ENCODE measurements at places on chromosomes 7 and 10.

DNA sequence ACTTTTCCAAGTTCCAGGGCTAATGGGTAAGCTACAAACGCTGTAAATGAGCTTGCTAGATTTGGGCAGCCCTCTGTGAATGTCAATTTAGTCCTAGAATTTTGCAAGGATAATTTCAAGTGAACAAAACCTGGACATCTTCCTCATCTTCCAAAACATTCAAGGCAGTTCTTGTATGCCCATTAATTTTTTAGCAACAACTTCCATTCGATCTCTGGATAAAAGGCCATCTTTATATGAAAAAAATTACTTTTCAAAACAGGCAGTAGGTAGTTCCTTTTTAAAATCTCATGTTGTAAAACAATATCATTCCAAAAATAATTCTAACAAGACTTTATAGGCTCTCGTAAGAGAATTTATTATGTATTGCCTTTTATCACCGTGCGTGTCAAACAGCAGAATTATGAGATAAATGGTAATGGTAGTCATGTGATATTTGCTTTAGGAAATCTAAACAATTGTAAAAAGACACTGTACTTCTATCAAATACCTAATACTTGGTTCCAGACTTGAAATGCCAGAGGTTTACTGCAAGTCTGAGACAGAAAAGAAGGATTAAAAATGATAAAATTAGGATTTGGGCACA is 143.7 kb upstream of the NRP1 start:
- no peak for DNase-seq

GRCh38 chr7:121798896-121799295 is 74.1 kb upstream of the PTPRZ1 start:
- no peak for DNase-seq

GRCh38 chr10:132627666-132628531 is 90.3 kb downstream of the INPP5A start:
- DNase-seq: no peak

DNA sequence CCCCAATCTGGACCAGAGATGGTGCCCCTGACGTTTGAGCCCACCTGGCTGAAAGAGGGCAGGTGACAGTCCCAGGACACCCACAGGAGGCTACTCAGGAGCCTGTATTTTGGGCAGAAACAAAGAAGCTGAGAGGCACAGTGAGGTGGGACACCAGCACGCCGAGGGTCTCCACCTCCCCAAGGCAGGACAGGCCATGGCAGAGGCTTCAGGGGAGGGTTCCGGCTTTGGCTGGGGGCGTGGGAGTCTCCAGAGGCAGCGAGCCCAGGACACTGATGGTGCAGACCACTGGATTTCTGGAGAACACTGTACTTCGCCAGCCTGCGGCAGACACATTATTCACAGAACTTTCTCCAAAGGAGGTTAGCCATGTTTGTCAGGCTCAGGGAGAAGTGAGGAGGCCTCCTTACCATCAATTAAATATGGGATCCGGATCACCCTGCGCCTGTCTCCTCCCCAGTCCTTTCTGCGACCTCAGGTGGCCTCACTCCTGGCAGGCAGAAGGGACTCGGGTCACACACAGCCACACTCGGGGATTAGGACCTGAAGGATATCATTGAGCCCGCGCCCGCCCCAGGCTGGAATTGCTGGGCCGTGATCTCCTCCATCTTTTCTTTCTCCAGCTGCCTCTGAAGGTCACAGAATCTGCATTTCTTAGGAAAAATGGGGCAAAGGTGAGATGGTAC is 98.3 kb downstream of the MKI67 start:
- DNase-seq: no peak

DNA sequence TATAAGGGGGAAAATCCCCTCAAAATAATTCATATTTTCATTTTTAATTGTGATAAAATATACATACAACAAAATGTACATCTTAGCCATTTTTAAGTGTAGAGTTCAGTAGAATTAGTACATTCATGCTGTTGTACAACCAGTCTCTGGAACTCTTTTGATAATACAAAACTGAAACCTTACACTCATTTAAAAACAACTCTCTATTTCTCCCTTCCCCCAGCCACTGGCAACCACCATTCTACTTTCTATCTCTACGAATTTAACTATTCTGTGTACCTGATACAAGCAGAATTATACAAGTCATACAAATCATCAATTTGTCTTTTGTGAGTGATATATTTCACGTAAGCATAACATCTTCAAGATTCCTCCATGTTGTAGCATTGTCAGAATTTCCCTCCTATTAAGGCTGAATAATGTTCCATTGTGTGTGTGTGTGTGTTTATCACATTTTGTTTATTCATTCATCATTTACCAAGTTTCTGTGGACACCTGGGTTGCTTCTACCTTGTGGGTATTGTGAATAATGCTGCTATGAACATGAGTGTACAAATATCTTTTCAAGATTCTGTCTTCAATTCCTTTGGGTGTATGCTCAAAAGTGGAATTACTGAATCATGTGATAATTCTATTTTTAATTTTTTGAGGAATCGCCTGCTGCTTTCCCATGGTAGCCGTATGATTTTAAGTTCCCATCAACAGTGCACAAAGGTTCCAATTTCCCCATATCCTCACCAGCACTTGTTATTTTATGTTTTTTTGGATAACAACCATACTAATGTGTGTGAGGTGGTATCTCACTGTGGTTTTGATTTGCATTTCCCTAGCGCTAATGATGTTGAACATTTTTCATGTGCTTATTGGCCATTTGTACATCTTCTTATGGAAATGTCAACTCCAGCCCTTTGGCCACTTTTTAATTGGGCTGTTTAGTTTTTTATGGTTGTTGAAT is 4.7 kb upstream of the EBLN1 start:
- DNase-seq: no peak

GRCh38 chr7:132784406-132784805 is 208.1 kb upstream of the PLXNA4 start:
- DNase-seq: no peak

GRCh38 chr10:124798781-124799180 is 2.8 kb upstream of the ABRAXAS2 start:
- no peak for DNase-seq

GRCh38 chr10:43671659-43672531 is 23.2 kb upstream of the ZNF32 start:
- peak; percentile 69 for DNase-seq

DNA sequence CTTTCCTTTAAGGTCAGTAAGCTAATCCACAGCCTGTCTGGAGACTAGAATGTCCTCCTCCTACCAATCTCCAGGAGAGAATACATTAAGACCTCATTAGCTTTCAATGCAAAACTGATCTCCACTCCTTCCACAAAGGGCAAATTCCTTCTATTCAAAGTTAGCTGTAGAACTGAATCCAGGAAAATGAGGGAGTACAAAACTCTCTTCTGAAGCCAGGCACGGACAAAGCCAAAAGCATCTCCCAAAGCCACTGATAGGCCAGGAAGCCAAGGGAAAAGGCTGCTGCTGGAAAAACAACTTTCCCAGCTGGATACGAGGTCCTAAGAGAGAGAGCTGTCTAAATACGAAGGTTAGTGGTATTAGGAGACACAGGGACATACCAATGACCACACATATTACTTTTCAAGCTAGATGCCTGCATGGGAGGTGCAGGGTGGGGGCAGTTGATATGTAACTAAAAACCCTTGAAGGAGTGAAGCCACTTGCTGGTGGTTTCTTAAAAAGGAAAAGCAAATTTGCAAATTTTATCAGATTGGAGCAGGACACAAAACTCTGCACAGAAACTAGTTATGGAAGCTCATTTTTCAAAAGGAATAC is 43.6 kb downstream of the MKX start:
- no peak for DNase-seq

GRCh38 chr10:33022691-33023090 is 64.7 kb upstream of the ITGB1 start:
- DNase-seq: no peak

- no peak for DNase-seq
Observed at GRCh38 chr7:75565132-75565837, 73.2 kb downstream of the SPDYE5 start.

- DNase-seq: no peak
Observed at GRCh38 chr7:157657741-157658740, 321.2 kb downstream of the DNAJB6 start.

- DNase-seq: no peak
Observed at GRCh38 chr10:127266431-127266830, 70.0 kb upstream of the INSYN2A start.

DNA sequence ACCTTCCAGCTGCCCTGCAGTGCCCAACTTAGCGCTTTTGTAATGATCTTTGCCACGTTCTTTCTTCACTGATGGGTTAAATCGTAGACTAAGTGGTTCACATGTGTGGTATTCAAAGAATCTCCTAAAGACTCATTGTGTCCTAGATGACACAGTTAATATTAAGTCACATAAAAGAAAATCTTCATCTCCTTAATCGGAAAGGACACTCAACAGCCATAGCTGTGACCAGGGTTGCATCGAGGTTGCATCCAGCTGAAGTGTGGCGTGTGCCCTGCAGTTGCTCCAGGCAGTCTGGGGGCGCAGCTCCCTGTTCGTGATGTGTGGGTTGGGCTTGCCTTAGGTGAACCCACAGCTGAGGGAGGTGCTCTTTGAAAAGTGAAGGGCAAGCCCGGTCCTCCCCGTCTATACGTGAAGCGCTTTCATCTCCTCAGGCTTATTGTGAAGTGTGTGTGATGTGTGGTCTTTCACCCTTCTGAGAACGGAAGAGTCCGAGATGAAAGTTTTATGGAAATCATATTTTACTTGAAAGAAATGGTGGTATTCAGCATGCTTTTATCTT is 122.7 kb downstream of the TRRAP start:
- DNase-seq: no peak

- no peak for DNase-seq
Observed at GRCh38 chr10:33055625-33056024, 97.6 kb upstream of the ITGB1 start.

GRCh38 chr10:59222788-59223187 is 46.3 kb downstream of the PHYHIPL start:
- DNase-seq: no peak

- peak; percentile 55 for DNase-seq
Observed at GRCh38 chr10:70331486-70332268, 47.9 kb upstream of the NPFFR1 start.

DNA sequence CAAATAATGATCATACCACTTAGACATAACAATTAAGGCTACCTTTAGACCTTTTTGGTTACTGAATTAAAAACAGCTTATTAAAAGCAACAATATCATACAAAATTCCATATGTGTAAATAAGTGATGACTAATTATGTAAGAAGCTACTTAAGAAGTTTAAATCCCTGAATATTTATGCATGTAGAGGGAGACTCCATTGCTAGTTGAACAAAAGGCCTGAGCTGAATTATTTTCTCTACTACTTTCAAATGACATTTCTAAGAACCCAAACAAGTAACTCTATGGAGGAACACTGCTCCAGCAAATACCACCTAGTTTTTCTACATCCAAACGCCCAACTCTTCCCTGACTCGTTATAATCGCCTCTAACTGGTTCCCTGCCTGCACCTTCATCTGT is 31.5 kb downstream of the EPC1 start:
- DNase-seq: no peak

DNA sequence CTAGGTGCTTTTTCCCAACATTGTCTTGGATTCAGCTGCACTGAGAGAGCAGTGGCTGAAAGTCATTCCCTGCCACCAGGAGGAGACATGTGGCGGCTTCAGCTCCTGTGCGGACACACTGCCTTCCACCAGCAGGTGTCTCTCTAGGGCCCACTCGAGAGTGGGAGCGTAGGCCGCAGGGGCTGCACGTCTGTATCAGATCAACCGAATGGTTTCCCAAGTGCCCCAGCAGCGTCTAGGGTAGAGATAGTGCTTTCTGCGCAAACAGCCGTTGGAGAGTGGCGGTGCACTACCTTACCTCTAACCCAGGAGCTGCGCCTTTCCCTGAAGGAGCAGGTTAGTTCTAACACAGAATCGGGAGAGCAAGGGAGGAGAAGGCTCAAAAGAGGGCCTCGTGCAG is 31.7 kb downstream of the PAPOLB start:
- peak; percentile 54 for DNase-seq

- no peak for DNase-seq
Observed at GRCh38 chr10:93110472-93111146, 36.9 kb downstream of the CYP26A1 start.

DNA sequence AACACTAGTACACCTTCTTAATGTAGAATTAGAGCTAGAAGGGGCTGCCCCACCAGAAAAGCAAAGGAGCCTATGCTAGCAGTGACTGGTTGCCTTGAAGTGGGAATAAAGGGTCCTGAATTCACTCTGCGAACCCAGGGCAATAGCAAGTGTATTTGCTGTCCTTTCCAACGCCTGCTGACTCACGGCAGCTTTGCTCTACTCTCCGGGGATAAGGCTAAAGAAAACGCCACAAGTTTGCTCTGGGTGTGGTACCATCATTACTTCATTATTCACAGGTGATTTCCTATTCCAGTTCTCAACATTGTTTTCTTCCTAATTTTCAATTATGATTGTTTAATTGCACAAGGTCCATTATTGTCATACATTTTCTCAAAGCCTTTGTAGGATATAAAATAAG is 220.5 kb upstream of the AOAH start:
- DNase-seq: no peak

- DNase-seq: no peak
Observed at GRCh38 chr10:49365275-49365674, 30.6 kb downstream of the DRGX start.

DNA sequence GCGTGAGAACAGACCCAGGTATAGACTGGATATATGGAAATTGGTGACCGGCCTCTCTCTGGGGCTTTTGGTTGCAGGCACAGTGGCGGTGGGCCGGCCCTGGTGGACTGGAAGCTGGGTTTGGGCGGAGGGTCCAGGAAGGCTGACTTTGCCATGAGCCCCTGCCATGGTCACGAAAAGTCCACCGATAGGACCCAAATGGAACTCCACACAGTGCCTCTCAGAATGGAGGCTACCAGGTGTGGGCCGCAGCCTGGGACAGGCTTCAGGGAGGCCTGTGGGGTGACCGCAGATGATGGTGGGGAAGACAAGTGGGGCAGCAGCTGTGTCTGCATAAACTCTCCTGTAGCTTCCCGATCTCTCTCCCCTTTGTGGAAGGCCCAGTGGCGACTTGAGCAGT is 123.2 kb downstream of the DNAJB6 start:
- no peak for DNase-seq

GRCh38 chr7:108211382-108212201 is 81.4 kb upstream of the LAMB4 start:
- no peak for DNase-seq

- no peak for DNase-seq
Observed at GRCh38 chr7:33195264-33195663, 65.9 kb downstream of the BBS9 start.

DNA sequence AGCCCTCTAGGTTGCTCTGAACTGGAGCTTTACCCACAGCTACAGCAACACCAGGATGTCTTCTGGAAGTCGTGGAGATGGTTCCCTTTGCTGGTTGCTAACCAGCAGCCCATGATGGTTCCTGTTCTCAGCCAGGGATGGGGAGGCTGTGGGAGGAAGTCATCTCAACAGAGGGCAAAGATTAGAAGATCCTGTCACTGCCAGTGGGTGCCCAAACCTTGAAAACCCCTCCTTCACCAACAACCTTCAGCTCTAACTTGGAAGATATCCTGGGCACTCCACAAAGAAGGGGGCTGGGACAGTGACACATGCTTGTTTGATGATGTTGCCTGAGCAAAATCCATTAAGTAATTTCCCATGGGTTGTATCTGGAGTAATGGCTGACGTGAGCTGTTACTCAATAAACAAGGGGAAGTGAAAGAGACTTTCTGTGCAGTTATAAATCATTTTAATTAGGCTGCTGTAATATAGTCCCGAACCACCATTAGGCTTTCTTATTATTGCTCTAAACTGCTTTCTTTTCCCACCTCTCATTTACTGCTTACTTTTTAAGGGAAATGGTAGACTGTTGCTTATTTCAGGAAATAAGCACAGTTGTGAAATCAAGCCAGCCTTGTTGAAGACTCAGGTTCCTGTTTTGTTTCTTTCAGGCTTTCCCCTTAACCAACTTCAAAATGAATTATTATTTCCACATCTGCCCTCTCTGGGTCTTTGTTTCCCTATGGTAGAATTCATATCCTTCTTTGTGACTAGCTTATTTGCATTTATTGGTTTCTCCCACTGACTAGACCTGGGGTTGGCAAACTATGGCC is 124.8 kb downstream of the PPP1R17 start:
- peak; percentile 2 for DNase-seq

All from CD4-positive, alpha-beta T cell treated with Interleukin-12 subunit alpha and Interleukin-12 subunit beta, for 1 hour (primary cell).